Activated CD8-positive, alpha-beta memory T cell treated with anti-CD3 and anti-CD28 coated beads for 24 hours (primary cell): ENCODE measurements at places on chromosomes 11 and 22.

DNA sequence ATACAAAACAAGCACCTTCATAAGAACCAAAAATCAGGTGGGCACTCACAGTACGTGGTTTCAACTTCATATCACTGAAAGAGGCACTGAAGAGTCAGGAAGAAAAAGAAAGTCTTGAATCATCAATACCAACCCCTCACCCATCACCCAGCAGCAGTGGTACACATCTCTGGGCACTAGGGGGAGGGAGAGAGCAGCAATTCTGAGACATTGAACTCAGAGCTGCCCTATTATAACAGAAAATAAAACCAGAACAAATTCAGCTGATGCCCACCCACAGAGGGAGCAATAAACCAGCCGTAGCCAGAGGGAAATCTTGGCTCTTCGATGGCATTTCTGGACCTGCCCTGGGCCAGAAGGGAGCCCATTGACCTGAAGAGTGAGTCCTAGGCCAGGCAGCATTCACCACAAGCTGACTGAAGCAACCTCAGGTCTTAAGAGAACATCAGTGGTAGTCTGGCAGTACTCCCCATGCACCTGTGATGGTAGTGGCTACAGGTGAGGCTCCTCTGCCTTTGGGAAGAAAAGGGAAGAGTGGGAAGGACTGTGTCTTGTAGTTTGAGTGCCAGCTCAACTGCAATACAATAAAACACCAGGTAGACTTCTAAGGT is 42.2 kb upstream of the FAM181B start:
- no peak for DNase-seq

DNA sequence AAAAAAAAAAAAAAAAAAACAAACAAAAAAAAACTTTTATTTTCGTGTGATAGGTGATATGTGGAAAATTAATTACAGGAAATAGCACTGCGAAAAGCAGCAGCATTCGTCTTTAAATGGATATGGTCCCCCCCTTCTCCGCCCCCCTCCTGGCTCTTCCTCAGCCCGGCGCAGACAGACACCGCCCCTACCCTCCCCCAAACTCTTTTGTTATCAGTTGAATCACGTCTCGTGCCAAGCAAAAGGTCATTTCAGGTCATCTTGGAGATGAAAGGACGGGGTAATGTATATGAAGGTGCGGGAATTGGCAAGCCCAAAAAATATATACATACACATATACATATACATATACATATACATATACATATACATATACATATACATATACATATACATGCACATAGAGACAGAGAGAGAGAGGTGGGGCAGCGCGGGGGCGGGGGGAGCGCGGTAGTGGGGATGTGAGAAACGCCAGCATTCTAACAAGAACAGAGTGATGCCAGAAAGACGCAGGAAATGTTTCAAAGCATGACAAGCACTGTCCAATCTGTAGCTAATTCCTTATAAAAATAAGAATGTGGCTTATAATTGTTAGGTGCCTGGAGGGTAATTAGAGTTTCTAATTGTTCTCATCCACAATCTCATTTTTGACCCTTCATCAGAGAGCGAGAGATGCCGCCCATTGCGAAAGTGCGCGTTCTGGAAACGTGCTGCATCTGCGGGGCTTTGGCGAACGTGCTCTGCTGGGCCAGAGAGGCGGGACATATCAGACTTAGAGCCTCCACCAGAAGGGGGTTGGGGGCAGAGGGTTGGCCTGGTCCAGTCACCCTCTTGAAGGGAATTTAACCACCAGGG is 214.5 kb upstream of the UBASH3B start:
- no peak for DNase-seq

DNA sequence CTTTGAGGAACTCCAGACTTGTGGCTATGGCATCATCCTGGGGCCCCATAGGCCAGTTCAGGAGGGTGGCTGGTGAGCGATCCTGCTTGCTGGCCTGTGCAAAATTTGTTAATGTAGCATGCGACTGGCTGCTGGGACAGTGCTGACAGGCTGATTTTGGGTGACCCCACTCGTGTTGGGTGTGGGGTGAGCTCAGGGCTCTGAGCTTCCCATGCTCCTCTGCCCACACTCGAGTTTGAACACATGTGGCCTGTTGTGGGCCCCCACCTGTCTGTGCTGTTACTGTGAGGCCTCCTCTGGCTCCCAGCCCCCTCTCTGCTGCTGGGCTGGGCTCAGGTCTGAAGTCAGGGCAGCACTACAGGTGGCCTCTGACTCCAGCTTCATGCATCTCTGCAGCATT is 64.4 kb upstream of the MYEOV start:
- peak; percentile 35 for DNase-seq

GRCh38 chr22:43928468-43928867 is 4.9 kb downstream of the PNPLA3 start:
- no peak for DNase-seq

- DNase-seq: no peak
Observed at GRCh38 chr11:125569915-125570621, 791 bp downstream of the EI24 start.

DNA sequence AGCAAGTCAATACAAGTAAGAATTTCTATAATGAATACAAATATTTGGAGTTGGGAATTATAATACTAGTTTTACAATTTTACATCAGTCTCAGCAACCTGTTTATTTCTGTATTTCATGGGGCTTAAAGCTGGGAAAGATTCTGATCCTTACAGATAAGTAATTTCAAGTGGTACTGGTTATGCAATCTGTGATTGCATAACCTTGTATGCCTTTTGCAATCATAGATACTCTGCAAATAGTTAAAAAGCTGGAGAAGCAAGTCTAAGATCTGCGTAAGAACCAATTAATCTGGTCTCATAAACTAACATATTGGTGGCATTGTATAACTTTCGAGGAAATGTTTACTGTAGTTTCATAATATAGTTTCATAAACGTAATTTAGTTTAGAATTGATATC is 198.3 kb upstream of the PGR start:
- DNase-seq: no peak

- no peak for DNase-seq
Observed at GRCh38 chr11:70411713-70412452, 13.6 kb downstream of the CTTN start.

DNA sequence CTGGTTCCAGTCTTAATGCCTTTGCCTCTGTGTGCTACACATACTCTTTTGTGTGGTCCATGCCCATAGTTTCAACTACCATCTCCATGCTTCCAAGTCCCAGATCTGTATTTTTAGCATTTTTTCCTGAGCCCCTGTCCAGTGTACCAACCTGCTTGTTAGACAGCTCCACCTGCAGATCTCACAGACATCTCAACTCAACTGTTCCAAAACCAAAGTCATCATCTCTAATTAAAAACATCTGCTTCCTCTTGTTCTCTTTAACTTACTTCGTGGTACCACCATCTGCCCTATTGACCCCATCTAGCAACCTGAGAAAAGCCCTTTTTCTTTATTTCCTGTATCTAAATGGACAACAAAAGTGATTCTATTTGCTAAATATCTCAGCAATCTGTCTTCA is 8.6 kb upstream of the KMT2A start:
- DNase-seq: no peak

GRCh38 chr22:24289114-24289513 is 18.5 kb downstream of the SPECC1L start:
- DNase-seq: no peak

GRCh38 chr22:38494498-38494897 is 11.6 kb downstream of the DDX17 start:
- DNase-seq: no peak

DNA sequence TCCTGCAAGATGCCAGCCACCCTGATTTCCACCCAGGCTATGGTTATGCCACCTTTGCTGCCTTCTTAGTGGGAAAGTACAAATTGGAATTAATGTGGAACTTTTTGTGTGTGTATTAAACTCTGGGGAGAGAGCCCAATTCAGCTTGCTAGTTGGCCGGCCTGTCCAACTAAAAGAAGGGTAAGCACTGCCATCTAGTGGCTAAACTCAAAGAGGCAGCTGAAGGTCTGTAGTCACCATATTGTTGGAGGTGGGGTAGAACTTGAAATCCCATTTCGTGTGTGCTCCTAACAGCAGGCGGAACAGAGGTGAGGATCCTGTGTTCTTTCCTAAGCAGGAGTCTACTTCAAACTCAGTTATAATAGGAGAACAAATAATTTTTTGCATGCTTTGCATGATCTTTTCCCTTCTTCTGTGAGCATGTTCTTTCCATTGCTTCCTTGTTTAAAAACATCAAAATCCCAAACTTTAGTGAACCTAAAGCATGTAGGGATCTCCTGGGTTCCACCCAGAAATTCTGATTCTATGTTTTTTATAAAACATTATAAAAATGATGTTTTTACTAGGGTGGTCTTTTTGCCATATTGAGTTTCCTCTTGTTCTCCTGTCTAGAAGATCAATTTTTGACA is 138.8 kb upstream of the SORL1-AS1 start:
- peak; percentile 80 for DNase-seq

GRCh38 chr11:16630651-16631050 is 107.8 kb upstream of the C11orf58 start:
- no peak for DNase-seq

DNA sequence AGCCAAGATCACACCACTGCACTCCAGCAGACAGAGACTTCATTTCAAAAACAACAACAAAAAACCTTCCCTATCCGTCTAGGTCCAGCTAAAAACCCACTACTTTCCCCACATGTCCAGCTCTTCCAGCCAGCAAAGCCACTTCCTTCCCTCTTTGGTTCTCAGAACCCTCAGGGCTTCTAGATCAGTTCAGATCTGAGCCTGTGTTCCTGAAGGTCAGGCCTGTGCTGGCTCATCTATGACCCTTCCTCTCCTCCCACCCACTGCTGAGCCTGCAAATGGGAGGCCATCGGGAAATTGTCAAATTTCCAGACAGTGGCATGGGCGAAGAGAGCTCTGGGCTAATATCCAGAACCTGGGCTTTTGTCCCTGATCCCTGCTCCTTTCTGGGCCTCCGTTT is 37.8 kb downstream of the SLCO2B1 start:
- DNase-seq: no peak

GRCh38 chr11:46736615-46737014 is 17.6 kb downstream of the F2 start:
- no peak for DNase-seq

DNA sequence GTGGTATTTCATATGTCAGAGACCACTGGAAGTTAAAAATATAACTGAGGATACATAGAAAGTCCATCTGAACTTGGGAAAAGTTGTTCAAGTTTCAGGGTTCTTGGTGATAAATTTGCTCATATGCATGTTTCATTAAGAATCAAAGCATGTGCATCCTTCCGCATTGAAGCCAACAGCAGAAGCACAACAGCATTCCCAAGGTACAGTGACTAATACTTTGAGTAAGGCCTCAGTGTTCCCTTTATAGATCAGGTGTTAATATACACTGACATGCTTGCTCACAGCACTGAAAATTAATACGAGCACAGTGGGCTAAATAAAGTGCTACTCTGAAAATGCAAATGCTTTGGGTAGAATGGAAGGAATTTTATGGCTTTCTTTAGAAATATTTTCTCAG is 691.1 kb downstream of the METTL15 start:
- no peak for DNase-seq

DNA sequence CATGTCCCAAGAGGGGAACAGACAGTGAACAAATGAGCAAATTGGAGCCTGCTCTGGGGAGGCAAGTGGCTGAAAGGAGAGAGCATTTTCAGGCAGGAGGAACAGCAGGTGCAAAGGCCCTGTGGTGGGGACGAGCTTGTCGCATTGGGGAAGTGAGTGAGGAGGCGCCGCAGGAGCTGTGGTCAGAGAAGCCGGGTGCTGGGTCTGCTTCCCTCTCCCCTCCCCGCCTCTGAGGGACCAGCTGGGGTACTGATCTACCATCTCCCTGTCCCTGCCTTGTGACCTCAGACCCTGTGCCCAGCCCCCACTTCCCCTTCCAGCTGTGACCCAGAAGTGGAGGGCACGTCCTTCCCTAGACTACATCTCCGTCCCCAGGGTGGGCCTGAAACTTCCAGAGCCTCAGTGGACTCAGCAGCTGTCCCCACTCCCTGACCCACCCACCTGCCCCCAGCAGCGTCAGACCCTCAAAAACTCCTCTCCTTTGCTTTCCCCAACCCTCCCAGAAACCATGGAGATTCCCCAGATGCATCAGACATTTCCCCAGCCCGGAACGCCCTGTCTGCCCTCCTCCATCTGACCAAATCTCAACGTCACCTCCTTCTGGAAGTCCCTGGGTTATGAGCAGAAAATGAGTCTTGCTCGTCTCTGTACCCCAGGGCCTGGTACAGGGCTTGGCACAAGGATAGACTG is 19.7 kb upstream of the PDGFB start:
- no peak for DNase-seq

GRCh38 chr11:13101644-13102512 is 92.8 kb downstream of the RASSF10 start:
- no peak for DNase-seq

DNA sequence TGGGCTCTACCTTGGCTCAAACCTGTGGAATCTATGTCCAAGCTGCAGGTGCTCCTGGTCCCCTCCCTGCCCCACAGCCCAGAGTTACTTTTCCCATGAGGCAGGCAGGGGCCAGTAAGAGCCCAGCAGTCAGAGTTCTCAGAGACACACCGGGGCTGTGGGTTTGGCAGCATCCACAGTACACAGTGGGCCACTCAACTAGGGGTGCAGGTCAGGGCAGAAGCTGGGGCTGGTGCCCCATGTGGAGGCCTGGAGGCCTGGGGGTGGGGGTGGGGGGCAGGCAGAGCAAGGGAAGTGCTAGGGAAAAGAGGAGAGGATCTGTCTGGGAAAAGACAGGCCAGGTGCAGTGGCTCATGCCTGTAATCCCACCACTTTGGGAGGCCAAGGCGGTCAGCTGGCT is 2.5 kb downstream of the UPK2 start:
- DNase-seq: no peak

DNA sequence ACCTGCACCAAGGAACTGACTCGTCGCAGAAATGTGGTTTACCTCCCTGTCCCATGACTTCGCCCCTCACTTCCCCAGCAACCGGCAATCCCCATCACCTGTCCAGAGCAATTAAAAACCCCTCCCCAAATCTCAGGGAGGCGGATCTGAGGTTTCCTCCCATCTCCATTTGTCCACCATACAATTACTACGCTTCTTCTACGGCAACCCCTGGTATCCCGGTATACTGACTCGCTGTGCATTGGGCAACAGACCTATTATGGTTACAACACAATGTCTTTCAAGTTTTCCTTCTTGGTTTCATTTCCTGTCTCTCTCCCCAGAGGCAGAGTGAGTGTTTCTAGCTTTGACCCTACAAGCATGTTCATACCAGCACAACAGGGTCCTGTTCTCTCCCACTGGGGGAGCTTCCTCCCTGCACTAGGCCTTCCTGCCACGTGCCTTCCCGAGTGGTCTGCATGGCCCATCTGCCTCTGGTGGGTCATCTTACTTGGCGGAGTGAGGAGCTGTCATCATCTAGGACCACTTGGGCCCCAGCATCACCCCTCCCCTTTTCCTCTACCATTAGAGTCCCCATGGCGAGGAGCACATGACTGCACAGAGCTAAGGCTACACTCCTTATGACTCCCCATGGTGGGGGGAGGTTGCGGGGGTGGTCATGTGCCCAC is 30.3 kb upstream of the NAP1L4 start:
- DNase-seq: no peak
